ENCODE measurements at places on chromosomes 1 and 21. TPM values are rescaled to one million over a fixed set of nuclear protein-coding genes. Genes with fewer than 3 reads are reported as not detected.

GRCh38 chr1:77834771-77835334 is 53.6 kb upstream of the NEXN start:
- H3K4me1 ChIP-seq, result no peaks in the 10 kb centered on the region
- H3K27me3 ChIP-seq, result no peaks in the 10 kb centered on the region
- H3K27ac ChIP-seq, result no peak overlapping the region
- DNase-seq, result no peak

HRNR gene
- total RNA-seq, result not detected

GRCh38 chr21:45872902-45873301 is 108.7 kb upstream of the COL6A1 start:
- H3K27ac ChIP-seq, result no peak overlapping the region
- H3K4me3 ChIP-seq, result no peak overlapping the region
- no peaks in the 10 kb centered on the region for H3K4me1 ChIP-seq
- no peaks in the 10 kb centered on the region for H3K36me3 ChIP-seq

CLDN17 gene
- not detected for total RNA-seq

CAMK1G gene
- 0.94 TPM for total RNA-seq

GRCh38 chr1:204924013-204924759 is 53.5 kb downstream of the NFASC start:
- no peak for DNase-seq
- H3K27me3 ChIP-seq, result peaks cover 7% of the 10 kb centered on the region
- H3K27ac ChIP-seq, result no peak overlapping the region
- no peak overlapping the region for H3K4me3 ChIP-seq
- no peaks in the 10 kb centered on the region for H3K36me3 ChIP-seq

GRCh38 chr1:228140724-228141225 is 696 bp downstream of the GUK1 start:
- peak; percentile 32 for DNase-seq
- H3K4me1 ChIP-seq, result peaks cover 27% of the 10 kb centered on the region
- H3K27ac ChIP-seq, result peak overlapping the region; percentile 96
- peak overlapping the region; percentile 99 for H3K4me3 ChIP-seq

Measured in activated CD4-positive, alpha-beta memory T cell treated with anti-CD3 and anti-CD28 coated beads for 36 hours (primary cell).